ENCODE measurements at places on chromosomes 16 and 17.

DNA sequence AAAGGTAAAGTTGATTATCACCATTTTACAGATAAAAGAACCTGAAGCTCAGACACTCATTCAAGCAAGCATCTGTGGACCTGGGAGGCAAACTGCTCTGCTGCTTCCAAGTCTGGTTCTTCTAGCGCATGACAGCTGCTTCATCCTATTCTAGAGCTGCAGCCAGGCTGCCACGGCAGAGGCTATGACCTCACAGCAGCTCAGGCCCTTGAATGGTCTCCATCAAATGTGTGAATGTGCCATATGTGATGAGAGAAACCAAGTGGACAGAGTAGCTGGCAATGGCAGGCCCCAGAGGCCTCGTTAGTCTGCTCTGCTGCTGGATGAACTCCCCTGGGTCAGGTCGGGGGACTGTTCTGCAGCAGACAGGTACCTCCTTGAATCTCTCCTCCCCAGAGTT, 30.7 kb upstream of the FOXJ1 start:
- DNase-seq = no peak

DNA sequence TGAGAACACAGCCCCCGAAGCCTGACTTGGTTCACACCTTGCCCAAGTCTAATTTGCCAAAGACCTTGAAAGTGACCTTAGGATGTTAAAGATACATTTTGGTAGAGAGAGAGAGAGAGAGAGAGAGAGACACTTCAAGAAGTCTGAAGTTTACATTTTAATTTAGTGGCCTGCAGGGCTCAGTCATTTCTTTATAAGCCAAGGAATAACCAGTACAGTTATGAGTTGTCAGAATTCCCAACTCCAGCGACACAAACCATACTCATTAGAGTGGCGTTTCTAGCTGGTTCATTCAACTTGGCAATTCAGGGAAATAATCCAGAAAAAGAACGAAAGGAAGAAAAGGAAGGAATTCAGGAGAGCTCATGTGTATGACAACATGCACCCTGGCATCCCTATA, 204.1 kb downstream of the CCDC182 start:
- no peak for DNase-seq

DNA sequence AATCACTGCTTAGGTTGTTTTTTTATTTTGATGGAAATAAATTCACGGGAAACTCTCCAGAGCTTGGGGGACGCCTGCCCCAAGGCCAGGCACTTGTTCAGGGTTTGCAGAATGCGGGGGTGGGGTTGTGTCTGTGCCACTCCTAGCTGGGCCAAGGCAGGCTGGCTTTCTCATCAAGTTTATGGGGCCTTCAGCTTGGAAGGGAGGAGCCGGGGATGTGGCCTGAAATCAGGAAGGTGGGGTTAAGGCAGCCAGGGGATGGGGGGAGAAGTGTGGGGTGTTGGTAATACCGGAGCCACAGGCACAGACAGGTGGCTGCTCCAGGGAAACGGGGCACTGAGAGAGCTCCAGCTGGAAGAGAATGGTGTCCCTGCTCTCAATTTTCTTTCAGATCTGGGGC, 1.7 kb upstream of the CHAD start:
- no peak for DNase-seq

DNA sequence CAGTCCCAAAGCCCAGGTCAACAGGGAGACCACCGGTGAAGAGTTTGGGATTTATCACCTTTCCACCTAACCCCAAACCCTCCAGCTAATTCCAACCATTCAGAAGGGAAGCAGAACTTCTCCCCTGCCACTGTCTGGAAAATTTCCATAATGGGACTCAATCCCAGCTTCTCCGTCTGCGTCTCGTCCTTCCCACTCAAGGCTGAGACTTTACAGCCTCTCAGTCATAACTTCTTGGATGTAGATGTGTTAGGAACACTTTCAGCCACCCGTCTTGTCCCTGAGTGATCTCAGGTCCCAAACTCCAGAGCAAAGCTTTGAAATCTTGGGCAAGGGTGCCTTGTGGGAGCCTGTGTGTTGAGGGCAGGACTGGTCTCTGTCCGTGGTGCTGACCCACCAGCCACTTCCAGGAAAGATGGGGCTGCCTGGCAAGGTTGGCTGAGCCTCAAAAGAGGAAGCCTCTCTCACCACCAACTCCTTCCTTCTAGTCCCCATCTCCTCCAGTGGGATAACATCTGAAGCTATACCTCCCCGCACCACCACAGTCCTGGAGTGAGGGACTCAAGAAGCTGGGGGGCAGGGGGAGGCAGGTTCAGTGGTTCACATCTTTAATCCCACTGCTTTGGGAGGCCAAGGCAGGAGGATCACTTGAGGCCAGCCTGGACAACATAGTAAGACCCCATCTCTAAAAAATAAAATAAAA, 9.3 kb downstream of the GAS2L2 start:
- DNase-seq = no peak

- no peak for DNase-seq
Observed at GRCh38 chr16:4077174-4077649, 39.0 kb downstream of the ADCY9 start.

DNA sequence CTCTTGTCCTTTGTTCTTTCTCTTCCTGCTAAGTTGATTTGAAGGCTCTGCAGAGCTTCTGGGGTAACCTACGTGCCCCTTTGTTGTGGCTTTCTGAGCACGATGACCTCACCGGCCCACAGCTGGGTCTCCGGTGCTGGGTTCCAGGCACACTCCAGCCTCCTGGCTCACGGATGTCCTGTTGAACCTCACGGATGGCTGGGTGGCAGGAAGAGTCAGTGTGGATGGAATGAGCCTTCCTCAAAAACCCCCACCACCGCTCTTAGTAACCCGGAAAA, 116.0 kb downstream of the SOCS1 start:
- DNase-seq = no peak

DNA sequence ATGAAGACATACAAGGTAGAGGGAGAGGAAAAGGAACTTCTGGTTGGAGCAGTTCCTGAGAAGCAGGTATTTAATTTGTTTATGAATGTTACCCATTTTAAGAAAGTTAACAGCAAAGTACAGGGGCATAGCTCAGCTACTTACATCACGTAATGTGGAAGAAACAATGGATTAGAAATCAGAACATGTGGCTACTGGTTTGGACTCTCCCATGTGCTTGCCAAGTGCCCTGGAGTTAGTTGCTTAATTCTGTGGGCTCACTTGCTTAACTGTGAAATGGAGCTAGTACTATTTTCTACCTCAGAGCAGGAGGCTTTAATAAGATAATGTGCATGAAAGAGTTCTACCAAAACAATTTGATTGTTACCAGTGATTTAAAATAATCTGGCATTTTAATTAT, 27.3 kb downstream of the RSPRY1 start:
- DNase-seq = no peak

GRCh38 chr17:17445296-17445924, 31.4 kb upstream of the MED9 start:
- no peak for DNase-seq

- DNase-seq = no peak
Observed at GRCh38 chr17:14340857-14341754, 40.2 kb downstream of the HS3ST3B1 start.

GRCh38 chr16:75074920-75075687, 41.5 kb downstream of the LDHD start:
- no peak for DNase-seq

DNA sequence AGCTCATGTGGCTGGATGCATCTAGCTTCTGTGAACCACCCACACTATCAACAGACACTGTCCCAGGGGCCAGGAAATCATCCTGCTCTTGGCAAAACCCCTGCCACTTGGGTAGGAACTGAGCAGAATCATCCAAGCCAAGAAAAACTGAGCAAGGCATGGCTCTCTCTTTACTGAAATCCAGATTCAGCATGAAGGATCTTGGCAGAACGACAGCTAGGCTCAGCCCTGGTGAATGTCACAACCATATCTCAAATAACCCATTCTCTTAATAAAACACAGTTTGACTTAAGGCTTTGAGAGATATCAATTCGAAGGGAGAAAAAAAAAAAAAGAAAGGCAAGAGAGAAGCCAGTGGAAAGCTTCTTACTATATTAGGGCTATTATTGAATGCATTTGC, 72.2 kb downstream of the MAF start:
- no peak for DNase-seq

All from NCI-H1417 treated with DMSO at 0.1 percent for 48 hours (cell line).